Hematopoietic multipotent progenitor cell (in vitro differentiated cells): ENCODE measurements at places on chromosomes 12 and 14.

- DNase-seq: no peak
Measured at GRCh38 chr12:3016191-3016590, 57.0 kb downstream of the TEAD4 start.

GRCh38 chr12:75825686-75826085 lies 205.9 kb downstream of the PHLDA1 start:
- no peak for DNase-seq

GRCh38 chr12:79766705-79767464 lies 76.1 kb upstream of the PAWR start:
- no peak for DNase-seq

GRCh38 chr12:47077206-47078085 lies 2.0 kb upstream of the PCED1B start:
- no peak for DNase-seq

GRCh38 chr12:3658327-3659163 lies 94.4 kb downstream of the CRACR2A start:
- DNase-seq: peak; percentile 4

- DNase-seq: no peak
Measured at GRCh38 chr12:88313554-88313953, 171.4 kb downstream of the TMTC3 start.

DNA sequence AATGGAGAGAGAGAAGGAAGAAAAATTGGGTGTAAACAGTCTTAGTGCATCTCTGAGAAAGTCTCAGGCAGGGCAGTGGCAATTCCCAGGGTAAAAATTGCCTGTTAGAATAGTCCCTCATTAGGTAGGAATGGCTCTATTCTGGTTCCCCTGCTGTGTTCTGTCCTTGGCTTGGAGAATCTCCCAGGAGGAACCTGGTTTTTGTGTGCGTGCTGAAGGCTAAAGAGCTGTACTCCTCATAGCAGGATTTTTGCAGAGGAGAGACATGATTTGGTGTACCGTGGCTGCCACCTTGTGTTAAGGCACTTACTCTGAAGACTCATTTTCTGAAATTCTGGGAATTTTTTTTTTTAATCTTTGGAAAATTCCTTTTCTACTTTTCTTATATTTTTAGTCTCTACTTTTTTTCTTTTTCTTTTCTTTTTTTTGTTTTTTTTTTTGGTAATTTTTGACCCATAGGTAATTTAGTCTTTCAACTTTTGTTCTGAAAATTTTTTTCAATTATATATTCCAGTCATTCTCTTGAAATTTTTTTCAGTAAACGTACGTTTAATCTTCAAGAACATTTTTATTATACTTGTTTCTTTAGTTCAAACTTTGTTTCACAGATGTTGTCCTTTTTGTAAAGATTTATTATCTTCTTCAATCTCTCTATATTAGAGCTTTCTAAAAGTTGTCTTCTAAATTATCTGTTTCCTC lies 63.8 kb downstream of the FBXO33 start:
- no peak for DNase-seq

DNA sequence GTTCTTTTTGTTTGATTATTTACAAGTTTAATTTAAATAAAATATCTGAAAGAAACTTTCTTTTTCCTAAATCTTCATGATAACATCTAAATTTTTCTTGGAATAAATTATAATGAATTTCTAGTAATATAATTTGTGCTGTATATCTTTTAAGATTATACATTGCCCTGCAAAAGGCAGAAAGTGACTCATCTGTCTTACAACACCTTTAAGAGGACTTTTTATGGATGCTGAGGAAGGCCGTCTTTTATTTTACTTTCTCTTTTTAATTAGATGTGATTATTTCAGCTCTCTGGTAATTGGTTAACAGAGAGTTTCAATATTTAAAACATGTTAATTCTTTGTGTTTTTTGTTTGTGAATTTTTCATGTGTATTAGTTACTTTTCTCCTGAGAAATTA lies 598.4 kb downstream of the RPL10L start:
- no peak for DNase-seq

- no peak for DNase-seq
Measured at GRCh38 chr14:58871573-58871972, 233.8 kb downstream of the DACT1 start.

- DNase-seq: no peak
Measured at GRCh38 chr12:76246611-76247010, 101.6 kb downstream of the BBS10 start.

GRCh38 chr12:4269279-4269991 lies 4.1 kb upstream of the CCND2 start:
- DNase-seq: peak; percentile 96

DNA sequence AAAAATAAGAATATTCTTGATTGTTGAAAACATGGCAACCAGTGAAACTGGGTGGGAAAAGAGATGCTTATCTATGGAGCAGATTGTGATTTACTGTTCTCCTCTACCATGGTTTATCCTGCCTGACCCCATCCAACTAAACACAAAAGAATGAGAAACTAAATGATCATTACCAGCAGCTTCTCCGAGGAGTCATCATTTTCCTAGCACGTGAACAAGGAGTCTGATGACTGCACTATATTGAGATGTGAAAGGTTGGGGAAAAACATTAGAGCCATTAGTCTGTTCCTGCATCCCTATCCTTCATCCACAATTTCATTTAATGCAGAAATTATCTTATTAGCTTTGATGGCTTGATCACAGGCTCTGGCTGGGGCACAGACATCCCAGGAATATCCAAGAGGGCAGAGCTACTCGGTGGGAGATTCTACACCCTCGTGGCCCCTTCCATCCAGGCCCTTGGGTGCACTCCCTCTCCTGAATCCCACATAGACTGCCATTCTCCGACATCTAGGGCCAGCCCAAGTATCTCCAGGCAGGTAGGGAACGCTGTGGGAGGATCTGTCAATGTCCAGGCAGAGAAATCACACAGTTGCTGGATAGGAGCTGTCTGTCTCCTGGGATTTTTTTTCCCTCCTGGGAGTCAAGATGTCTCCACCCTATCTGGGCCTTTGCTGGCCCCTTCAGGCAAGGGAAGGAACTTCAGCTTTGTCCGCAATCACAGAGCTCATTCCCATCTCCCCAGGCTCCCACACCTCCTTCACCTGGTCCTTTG lies 43.3 kb upstream of the DHRS4 start:
- peak; percentile 19 for DNase-seq

DNA sequence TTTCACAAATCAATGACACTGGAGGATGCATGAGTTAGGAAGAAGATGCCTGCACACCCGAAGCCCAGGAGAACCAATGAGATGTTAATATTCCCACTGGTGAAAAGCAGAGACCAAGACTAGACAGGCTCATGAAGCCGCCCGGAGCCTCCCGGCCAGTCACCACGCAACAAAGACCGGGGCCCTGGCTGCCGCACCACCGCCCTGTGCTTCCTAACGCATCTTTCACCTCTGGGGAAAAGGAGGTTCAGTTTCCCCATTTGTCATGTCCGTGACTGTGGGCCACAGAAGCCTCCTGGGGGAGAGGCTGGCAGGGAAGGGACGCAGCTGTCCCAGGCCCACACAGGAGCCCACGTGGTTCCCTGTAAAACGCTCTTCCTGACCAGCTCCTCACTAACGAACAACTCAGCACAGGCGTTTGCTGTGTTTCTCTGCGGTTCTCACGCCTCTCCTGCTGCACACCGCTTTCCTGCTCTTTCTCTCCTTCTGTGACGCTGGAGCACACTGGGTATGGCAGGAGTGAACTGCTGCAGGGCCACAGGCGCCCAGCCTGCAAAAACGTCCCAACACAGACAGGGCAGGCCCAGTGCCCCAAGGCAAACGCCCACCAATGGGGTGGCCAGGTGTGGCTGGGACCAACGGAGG lies 10.8 kb downstream of the RIMBP2 start:
- DNase-seq: no peak

- DNase-seq: no peak
Measured at GRCh38 chr12:132375747-132376463, 46.5 kb upstream of the GALNT9 start.

- peak; percentile 69 for DNase-seq
Measured at GRCh38 chr12:45388545-45388944, 172.7 kb downstream of the ANO6 start.

DNA sequence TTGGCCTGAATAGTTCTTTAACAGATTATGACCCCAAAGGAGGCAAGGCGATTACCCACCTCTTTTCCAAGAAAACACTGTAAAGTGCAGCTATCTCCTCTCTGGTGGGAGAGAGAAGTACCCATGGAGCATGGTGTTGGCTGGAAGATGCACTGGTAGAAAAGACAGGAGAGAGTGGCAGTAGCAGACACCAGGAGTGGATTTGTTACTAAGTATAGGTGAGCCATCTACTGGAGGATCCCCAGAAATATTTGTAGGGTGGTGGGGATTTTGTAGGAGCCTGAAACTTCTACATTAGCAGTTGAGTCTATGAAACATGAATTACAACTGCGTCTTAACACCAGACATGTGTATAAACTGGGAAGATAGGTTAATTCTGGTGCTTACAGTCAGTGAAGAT lies 148.0 kb downstream of the SLC38A4 start:
- DNase-seq: no peak

DNA sequence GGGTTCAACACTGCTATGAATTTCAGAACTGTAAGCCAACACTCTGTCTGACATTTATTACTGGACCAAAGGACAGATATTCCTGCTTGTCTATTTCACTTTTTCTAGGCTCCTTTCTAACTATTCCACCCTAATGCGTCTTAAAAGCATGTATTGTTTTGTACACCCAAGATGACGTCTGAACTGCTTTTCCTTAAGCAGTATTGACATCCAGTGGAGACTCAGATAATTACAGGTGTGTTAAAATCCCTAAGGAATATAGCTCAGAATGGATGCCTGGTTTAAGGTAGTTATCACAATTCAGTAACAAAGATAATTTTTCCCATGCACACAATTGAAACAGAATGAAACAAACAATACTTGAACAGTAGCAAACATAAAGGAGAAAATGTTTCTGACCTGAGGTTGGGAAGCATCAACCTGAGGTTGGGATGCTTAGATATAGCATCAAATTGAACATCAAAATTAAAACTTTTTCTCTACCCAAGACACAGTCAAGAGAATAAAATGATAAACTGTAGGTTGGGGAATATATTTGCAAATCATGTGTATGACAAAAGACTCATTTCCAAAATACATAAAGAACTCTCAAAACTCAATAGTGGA lies 93.7 kb upstream of the PTPRR start:
- DNase-seq: no peak

DNA sequence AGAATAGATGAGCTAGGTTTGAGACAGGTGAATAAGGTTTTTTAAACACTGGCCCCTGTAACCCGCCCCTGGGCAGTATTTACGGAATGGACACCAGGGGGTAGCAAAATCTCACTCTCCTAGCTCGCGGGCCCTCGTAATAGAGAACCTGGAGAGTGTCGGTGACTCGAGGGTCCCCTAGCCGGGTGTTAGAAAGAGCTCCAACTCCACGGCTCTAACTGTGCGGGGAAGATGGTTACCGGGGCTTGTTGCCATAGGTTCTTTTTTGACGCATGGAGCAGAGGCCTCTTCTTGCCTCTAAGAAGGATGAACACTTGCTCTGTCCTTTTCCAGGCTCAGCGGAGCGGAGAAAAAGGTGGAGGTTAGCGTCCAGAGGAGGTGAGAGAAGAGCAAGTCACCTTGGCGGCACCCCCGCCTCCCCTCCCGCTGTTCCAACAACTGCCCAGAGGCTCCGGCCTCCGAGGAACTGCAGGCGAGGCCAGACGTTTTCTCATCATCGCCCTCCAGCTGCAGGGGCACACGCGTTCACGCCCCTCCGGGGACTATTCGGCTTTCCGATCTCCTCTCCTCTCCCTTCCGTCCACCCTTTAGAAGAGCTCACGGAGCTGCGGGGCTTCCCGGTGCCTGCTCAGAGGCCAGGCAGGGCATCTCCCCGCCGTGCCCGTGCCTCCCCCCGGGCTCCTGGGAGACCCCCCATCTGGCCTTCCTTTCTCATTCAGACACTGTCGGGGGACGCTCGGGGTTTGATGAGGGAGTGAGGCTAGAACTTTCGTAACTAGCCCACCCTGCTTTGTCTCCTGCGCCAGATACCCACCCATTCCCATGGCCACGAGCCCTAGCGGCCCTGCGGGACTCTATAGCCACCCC lies 1.4 kb upstream of the ARHGEF40 start:
- peak; percentile 77 for DNase-seq

- no peak for DNase-seq
Measured at GRCh38 chr12:126093908-126094307, 1028.7 kb downstream of the AACS start.

GRCh38 chr14:72164420-72165228 lies 232.4 kb downstream of the RGS6 start:
- DNase-seq: no peak

DNA sequence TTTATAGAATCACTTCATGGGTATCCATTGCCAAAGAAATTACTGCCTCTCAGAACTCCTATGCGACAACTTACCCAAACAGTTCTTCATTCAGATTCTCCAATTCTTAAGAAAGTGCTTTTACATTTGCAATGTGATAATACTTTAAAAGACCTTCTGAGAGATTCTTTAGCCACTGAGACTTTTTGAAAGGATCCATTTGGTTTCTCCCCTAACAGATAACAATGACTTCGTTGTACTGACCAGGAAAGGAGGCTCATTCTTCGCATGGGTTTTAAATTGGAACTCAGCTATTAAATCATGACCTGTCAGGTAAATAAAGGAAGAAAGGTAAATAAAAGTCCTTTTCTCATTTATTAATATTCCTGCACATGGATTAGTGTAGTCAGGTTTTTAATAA lies 14.8 kb downstream of the ITPR2 start:
- DNase-seq: no peak

DNA sequence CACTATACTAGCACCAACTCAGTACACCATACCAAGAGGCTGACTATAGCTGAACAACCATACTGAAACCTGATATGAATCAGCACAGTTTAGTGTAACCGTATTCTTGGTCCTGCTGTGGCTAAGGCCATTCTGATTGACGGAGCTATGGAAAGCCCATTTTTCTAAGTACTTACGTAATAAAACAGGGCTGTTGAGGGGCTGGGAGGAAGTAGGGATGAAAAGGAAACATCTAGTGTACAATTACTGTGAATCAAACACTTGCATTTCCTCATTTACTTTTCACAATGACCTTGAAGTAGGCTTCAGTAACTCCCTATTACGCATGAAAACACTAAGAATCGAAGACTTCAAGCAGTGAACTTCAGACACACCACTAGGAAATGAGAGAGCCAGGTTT lies 198.2 kb downstream of the BTG1 start:
- no peak for DNase-seq

DNA sequence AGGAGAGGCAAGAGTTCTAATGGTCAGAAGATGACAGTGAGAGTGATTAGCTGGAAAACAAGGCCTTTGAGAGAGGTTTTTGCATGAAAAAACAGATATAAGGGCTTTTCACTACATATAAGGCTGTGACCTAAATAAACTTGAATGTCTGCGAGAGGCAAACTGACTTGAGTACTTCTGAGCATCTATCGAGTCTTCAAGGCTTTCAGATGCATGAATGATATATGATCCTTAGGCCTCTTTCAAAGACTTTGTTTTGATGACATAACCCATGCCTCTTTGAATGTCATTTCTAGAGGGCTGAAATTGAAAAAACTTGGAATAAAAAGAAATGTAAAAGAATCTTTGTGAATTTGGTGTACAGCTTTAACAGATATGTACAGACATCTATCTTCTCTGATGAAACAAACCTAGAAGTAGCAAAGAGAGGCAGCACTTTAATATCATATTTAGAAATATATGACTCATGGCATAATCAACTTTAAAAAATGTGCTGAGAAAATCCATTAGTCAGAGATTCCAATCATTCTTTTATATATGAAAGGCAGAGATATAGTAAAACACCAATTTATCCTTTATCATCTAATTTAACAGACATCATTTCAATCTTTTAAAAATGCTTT lies 72.6 kb downstream of the PPM1H start:
- no peak for DNase-seq
